Foreskin fibroblast (primary cell): ENCODE measurements at places on chromosomes 13 and 19.

DNA sequence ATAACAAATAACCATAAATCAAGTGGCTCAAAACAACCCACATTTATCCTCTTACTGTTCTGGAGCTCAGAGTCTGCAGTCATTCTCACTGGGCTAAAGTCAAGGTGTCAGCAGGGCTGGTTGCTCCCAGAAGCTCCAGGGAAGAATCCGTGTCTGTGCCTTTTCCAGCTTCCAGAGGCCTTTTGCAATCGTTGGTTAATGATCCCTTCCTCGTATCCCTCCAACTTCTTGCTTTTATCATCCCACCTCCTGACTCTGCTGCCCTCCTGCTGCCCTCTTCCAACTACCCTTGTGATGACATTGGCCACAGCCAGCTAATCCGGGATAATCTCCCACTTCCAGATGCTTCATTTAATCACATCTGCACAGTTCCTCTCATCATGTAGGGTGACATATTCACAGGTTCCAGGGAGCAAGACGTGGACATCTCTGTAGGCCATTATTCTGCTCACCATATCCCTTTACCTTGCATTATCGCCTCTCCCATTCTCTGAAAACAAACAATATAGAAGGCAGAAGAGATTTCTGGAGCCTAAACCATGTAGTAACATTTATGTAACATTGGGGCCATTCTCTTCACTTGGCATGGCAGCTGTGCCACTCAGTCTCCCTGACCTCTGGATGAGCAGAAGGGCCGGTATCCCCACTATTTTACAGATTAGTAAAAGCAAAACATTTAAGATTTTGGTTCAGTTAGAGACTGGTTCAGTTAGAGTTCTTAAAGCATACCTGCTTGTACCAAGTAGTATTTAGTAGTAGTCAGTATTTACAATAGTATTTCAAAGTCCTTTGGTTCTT is 53.5 kb downstream of the RFC3 start:
- no peak for DNase-seq

DNA sequence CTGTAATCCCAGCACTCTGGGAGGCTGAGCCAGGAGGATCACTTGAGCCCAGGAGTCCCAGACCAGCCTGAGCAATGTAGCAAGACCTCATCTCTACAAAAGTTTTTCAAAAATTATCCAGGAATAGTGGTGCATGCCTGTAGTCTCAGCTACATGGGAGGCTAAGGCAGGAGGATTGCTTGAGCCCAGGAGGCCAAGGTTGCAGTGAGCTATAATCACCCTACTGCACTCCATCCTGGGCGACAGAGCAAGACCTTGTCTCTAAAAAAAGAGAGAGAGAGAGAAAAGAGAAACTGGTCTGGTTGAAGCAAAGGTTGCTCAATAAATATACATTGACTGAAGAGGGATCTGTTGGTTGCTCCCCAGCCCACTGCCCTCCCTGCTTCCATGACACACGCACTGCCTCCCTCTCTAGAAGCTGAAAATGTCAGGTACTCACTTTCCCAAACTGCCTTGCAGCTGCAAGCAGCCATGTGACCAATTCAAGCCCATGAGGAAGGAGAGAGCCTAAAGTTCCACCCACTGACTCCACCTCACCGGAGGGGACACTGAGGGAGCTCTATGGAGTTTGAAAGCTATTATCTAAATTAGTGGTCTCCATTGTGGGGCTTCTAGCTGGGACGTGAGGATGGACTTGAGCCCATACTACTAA is 14.0 kb downstream of the CEACAM16 start:
- DNase-seq: no peak

DNA sequence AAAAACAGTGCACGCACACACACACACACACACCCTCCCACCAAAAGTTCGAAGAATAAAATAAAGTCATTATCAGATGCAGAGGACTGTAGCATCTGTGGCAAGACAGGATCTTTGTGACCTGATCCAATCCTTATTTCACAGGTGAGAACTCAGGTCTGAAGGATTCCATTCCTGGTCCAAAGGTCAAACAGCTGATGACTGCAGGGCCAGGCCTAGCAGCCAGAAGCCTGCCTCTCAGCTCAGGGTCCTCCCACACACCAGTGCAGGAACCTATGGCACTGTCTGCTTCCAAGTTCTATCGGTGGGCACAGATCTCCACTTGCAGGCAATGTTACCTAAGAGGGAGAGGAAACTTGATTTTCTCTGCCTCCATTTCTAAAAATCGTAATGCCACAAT is 57.5 kb downstream of the SERP2 start:
- no peak for DNase-seq

DNA sequence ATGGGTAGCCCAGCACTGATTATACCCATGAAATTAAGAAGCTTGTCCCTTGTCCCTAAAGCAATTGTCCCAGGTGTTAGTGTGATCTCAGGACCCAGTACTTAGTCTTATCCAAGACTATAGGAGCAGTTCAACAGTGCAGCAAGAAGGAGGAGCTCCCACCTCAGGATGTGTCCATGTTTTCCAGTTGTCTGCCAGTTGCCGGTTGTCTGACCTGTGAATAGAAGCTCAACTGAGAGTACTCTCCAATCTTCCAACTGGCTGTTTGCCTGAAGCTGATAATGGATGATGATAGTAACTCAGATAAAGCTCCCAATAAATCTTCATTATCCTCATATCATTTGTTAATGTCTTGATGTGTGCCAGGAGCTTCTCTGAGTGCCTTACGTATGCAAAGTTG is 107.2 kb upstream of the HTR2A start:
- DNase-seq: peak; percentile 10

- no peak for DNase-seq
Observed at GRCh38 chr19:8518536-8518935, 4.6 kb upstream of the ZNF414 start.

GRCh38 chr13:59280297-59280696 is 883.4 kb downstream of the DIAPH3 start:
- no peak for DNase-seq

- no peak for DNase-seq
Observed at GRCh38 chr13:74026753-74027152, 107.5 kb downstream of the KLF12 start.

DNA sequence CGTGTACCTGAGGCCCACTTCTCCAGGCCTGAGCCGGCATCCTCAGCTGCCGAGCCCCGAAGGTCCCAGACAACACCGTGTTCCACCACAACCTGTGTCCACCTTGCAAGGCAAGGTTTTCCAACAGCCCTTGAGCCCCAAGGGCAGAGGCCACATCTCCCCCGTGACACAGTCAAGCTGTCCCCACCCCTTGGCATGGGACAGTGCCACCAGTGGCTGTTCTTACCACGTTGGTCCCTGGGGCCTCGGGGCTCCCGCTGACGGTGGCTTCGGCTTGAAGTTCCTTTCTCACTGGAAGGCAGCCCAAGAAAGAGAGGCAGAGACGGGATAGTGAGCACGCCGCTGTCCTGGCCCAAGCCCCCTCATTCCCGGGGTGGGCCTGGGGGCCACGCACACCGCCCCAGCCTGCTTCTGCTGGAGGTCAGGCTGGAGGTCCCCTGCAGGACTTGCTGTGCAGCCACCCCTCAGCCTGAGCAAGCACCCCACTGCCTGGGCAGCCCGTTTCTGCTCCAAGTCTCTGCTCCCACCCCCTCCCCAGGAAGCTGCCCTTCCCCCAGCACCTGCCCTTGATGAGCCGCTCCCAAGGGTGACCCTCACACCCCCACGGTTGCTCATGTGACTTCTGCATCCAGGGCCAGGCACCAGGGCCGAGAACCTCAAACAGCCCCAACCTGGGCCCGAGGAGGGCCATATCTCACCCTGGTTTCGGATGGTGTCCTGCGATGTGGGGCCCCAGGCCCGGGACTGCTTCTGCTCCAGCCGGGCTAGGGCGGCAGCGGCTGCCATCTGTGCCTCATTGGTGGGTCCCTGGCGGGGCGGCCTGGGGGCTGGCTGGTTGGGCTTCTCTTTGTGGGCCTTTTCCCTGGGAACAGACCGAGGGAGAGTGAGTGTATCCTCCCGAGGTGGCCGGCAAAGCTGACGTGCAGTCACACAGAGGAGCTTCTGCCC is 4.1 kb downstream of the UBXN6 start:
- DNase-seq: no peak

DNA sequence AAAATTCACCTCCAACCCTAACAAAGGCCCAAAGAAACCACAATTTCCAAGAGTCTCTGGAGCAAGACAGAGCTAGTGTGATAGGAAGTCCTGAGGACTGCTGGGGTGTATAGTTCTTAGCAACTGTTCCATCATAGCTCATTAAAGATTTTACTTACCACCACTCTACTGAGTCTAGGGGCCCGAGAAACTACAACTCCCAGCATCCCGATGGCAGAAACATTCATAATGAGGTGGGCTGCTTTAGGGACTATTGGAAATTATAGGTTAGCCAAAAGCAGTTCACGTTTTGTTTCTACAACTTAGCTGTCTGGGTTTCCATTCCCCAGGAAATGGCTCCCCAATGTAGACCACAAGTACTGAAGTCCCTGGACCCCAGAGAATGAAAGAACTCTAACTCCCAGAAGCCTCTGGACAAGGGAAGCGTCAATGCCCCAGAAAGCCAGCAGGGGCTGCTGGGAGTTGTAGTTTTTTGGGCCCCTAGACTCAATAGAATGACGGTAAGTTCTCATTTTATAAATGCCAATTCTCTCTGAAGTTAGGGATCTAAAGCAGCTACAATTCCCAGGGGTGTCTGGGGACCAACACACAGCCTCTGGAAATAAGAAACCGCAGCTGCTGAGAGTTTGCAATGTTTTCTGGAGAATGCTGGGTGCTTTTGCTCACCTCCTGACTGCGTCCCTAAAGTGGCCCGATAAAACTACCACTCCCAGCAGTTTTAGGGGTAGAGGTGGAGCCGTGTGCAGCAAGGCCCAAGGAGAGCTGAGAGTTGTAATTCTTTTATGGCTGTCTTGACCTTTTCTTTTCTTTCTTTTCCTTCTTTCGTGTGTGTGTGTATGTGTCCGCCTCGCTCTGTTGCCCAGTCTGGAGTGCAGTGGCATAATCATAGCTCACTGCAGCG is 11.1 kb downstream of the FTL start:
- DNase-seq: peak; percentile 24

GRCh38 chr13:65532231-65532630 is 1697.9 kb downstream of the PCDH9 start:
- no peak for DNase-seq

DNA sequence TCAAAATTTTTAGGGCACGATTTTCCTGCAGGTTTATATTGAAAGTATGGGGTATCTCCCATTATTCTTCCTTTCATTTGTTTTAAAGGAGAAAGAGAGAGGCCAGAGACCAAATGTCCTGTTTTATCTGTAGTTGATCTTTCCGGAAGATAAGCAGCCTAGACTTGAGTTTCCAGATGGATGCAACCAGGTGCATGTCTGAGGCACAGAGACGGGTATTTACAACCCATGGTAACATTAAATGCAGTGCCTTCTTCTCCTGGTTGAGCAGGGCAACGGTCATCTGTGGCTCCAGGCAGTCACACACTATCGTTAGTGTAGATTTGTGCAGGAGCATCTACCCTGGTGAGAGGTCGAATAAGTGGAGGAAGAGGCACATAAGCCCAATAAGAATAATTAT is 1507.1 kb downstream of the UQCRFS1 start:
- DNase-seq: no peak

- DNase-seq: no peak
Observed at GRCh38 chr19:41877916-41878905, 1.1 kb downstream of the CD79A start.

- no peak for DNase-seq
Observed at GRCh38 chr19:10858204-10858828, 10.1 kb downstream of the C19orf38 start.

DNA sequence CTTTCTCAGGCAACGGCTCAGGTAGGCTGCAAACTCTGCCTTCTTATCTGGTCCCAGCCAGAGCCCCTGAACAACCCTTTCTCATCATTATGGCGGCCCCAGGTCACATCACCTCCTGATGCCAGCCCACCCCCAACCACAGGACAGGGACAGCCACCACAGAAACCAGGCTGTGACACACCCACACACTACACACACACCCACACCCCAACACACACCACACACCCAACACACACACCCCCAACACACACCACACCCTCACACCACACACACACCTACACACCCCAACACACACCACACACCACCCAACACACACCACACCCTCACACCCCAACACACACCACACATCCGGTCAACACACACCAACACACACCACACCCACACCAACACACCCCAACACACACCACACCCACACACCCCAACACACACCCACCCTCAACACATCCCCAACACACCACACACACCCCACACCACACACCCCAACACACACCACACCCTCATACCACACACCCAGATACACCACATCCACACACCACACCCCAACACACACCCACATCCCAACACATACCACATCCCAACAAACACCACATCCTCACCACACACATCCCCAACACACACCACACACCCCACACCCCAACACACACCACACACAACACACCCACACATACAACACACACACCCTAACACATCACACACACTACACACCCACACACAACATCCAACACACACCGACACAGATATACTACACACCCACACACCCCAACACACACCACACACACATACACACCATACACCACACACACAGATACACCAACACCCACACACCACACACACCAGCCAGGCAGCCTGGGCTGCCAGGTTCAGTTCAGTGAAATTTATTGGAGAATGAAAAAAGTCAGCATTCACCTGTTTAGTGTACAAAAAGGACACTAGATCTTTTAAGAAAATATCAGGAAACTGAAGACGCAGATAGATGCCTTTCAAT is 4.2 kb upstream of the ISYNA1 start:
- no peak for DNase-seq

- DNase-seq: no peak
Observed at GRCh38 chr13:98559169-98559568, 17.7 kb downstream of the STK24 start.

DNA sequence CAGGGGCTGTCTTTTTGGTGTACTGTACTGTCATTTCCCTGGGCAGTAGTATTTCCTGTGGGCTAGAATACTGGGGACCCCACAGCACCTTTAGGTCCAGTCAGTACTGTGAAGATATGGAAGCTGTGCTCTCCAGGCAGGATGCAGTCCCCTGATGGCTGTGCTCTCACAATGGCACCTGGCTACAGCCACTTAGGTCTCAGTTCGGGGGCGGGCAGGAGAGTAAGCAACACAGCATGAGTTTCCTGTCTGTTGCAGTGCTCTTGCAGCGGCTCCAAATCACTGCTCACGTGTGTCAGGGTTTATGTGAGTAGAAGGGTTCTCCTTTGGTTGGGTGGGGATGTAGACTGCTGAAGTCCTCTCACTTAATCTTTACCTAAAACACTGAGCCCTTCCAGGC is 810.4 kb downstream of the DACH1 start:
- DNase-seq: no peak

- DNase-seq: no peak
Observed at GRCh38 chr19:34269081-34269480, 14.7 kb downstream of the GARRE1 start.

GRCh38 chr19:46308510-46308909 is 11.7 kb downstream of the HIF3A start:
- no peak for DNase-seq
